ENCODE measurements at places on chromosomes 1 and 21. TPM values are rescaled to one million over a fixed set of nuclear protein-coding genes. Genes with fewer than 3 reads are reported as not detected.

The RAD54L gene
- total RNA-seq, result 3.8 TPM

The OR2T29 gene
- total RNA-seq, result not detected

The CA14 gene
- total RNA-seq, result not detected

The LPAR3 gene
- not detected for total RNA-seq

The HSF2BP gene
- 4.3 TPM for total RNA-seq

The CCDC24 gene
- total RNA-seq, result 1.6 TPM

The LAD1 gene
- total RNA-seq, result not detected

The SFN gene
- total RNA-seq, result not detected

The SPRR2B gene
- not detected for total RNA-seq
